ENCODE measurements at places on chromosomes 1 and 21.

DNA sequence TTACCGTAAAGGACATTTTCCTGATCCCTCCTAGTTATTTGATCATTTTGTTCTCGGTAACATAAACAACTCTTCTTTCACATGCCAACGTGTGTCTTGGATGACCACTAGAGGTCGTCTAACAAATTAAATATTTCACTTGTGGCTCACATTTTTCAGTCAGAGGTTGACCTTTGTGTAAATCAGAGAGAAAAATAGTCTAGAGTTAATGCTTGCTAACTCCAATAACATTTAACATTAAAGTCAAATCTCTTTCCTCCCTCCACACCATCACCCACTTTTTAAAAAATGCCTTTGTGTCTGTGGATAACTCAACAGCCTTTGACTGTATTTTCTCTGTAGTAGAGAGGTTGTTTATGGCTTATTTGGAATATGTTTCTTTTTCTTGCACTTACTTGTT, 220.5 kb upstream of the B3GALT2 start:
- no peak for DNase-seq

GRCh38 chr1:23215291-23215690, 2.0 kb downstream of the HTR1D start:
- DNase-seq: no peak

DNA sequence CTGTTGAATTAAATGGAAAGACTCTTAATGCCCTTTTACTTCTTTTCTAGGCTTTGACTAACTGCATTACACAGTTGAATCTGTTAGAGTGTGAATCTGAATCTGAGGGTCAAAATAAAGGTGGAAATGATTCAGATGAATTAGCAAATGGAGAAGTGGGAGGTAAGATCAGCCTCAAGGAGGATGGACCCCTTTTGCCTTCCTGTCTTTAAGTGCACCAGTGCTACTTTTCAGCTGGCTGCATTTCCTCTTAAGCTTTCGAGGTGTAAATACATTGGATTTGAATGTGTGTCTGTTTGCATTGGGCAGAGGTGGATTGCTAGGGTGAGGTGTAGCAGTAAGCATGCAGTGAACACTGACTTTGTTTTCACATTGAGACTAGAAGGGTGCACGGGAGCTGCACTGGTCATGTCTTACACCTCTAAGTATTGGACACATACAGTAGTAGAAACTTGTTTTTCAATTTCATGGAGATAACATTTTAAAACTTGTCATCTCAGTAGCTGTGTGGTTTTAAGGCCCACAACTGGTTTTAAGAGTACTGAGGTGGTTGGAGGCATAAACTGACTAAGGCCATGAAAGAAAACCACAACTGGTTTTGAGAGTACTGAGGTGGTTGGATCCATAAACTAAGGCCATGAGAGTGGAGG, 35.4 kb downstream of the MIA3 start:
- no peak for DNase-seq

GRCh38 chr21:45145146-45145545, 70.8 kb downstream of the ADARB1 start:
- no peak for DNase-seq

DNA sequence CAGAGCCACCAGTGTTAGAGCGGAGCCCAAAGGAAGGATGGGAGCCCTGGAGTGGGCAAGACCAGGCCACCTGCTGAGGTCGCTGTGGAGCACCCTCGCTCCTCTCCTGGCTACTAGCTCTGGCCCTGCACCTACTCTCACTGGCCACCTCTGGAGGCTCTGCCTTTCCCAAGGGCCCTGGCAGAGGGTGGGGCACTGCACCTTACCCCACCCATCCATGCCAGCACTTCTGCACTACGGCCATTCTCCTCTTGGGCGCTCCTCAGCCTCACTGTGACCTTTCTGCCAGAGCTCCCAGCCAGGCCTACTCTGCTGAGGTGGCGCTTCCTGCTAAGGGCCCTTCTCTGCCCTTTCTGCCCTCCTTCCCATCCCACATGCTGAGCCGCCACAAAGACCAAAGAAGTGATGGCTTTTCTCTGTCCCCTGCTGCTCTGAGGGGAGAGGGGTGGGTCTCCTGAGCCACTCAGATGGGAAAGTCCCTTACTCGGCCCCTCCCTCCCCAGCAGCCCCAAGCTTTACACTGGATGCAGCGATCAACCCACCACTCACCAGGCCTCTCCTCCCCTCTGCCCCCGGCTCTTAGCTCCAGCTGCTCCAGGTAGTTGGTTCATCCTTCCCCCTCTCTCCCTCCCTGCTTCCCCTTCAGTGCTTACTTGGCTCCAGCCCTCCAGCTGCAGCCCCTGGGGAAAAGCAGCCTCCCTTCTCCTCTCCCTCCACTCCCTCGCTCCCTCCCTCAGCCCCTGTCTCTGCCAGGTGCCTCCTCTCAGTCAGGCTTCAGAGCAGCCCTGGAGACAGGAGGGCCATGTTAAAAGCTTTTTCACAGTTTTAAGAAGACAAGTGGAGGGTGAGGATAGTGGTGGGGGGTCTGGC, 14.8 kb upstream of the TMEM222 start:
- DNase-seq: peak; percentile 99

DNA sequence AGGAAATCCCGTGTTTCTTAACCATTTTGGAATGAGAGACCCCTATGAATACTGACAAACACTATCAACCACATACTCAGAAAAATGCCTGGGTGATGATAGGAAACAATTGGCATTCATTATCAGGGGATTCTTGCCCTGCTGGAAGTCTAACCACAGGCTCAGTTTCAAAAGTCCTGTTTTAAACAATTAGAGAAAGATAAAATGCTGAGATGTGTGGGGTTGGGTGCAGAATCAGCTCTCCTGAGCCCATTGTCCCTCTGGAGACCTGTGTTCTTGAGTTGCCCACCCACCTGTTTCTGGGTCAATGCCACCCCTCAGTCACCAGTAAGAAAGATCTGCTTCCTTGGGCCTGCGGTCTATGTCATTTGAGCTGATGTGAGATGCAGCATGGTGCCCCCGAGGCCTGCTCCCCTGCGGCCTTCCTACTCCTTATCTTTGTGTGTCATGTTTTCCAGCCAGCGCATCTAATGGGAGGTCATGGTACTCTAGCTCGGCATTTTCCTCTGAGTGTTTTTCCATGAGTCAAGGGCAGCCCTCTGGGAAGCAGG, 130.3 kb upstream of the PLXNA2 start:
- DNase-seq: no peak

Measured in DMS79 (cell line).